Activated gamma-delta T cell treated with anti-CD3 and anti-CD28 coated beads, Interleukin-2, amount 50 U/mL, for 16 hours (primary cell): ENCODE measurements at places on chromosomes 5 and 9.

GRCh38 chr5:123610209-123610608 is 98.2 kb downstream of the CSNK1G3 start:
- no peak for DNase-seq

GRCh38 chr9:108621991-108622855 is 233.6 kb downstream of the ACTL7B start:
- DNase-seq = no peak

DNA sequence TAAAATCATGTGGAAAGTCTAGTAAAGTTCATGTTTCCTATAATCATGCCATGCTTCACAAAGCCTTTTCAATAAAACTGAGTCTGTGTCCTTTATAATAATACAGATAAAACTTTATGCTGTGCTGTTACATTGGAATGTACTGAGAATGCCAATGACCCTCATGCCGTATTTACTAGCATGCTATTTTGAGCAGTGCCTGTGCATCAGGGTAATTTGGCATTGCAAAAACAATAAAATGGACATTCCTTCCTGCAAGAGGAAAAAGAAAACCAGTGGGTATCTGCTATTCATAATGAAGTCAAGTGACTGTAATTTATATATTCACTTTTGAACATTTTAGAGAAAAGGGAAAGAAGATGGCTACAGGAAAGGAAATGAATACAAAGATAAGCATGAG is 159.0 kb downstream of the PBX3 start:
- no peak for DNase-seq

- no peak for DNase-seq
These were observed 12.7 kb downstream of the CNTFR start for GRCh38 chr9:34576597-34577399.

GRCh38 chr9:117927354-117927753 is 223.2 kb downstream of the TLR4 start:
- DNase-seq = no peak

DNA sequence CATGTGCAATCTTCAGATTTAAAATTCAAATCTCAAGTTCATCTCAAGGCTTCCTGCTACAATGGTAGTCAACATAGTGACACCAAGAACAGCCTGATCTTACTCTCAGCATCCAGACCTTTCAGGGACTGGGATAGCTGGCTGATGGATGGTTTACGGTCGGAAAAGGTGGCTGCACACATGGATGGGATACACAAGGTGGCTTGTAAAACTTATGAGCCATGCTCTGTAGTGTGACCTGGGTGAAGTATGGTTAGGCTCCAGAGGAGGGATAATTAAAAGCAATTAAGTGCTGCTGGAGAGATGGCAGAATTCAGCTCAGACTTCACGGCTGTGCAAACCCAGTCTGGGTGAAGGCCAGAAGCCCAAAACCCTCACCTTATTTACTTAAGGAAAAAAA is 379.5 kb downstream of the NFIB start:
- DNase-seq = no peak

DNA sequence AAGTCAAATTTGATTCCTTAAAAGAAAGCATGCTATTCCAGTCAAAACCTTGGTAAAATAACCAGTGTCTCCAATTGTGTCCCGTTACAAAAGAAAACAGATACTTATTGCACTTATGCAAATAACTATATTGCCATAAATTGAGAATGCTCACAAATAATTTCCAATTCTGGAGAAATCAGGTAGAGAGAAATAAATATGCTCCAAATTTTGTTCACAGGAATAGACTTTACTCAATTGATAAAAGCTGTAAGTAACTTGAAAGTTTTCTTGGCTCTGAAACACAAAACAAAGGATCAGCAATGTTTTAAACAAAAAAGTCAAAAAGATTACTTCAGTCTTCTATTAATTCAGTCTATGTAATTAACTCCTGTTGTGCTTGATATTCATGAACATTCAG is 7.8 kb upstream of the DTWD2 start:
- DNase-seq = no peak

GRCh38 chr5:125140855-125141254 is 394.4 kb upstream of the ZNF608 start:
- no peak for DNase-seq

DNA sequence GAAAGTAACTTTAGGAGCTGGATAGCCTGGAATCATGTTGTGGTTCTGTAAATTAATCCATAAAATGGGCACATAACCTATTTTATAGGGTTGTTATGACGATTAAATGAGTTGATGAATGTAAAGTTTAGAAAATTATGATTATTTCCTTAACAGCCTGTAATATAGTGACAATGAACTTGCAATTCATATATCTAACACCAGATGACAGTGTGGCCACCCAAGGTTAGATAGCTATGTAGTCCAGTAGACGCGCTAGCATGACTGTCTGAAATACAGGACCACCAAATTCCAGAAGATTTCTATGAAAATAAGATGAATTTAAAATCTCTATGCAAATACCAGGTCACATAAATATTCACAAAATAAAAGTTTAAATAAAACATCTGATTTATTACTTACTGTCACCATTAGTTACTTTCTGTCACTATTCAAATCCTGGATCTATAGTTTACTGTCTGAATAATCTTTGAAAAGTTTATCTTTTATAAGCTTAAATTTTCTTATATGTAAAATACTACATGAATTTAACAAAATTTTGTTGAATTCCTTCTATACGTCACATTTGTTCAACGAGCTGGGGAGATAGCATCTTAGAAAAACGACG is 26.1 kb upstream of the MACIR start:
- no peak for DNase-seq

- DNase-seq = no peak
These were observed 15.7 kb downstream of the CDC14B start for GRCh38 chr9:96604004-96604319.

DNA sequence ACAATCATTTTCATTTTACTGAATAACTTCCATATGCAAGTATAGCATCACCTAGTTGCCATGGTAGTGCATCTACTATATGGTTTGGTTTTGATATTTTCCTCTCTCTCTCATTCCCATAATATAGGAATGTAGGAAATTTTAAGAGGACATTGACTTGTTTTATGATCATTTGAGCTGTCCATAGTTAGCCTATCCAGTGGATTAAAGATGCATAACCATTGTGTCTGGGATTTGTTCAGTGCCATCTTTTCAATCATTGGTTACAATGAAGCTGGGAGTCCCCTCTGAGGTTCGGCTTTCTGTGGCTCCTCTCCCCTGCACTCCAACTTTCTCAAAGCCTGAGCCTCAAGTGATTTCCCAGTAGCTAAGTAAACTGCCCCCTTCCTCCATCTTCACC is 458.5 kb downstream of the RAB3C start:
- DNase-seq = no peak

DNA sequence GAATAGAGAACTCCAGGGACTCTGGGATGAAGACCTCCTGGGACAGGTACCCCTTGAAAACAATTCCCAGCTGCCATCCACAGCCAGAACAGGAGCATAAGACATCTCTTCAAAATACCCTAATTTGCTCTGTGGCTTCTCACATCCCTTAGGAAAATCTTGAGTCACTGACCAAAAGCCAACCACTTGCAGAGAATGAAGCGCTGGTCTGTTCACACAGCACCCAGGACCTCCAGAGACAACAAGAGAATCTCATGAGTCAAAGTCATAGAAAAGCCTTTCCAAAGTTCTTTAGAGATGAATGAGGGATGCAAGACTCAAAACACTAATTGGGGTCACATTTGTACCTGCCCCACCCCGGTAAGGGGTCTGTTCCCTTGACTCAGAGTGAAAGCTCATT is 210.6 kb downstream of the SEMA5A start:
- DNase-seq = no peak

DNA sequence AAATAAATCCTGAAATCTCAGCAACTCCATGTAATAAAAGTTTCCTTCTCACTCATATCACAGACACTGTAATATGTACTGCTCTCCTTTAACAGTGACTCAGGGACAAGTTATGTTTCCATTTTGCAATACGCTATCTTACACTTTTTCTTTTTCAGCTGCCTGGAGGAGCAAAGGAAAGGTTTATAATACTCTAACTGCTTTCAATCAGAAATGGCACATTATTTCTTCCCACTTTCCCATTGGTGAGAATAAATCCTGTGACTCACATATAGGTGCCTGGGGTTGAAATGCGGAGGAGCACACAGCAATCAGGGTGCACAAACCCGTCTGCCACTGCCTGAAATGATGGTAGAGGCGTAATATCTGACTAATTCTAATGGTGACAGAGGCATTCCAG is 186.6 kb downstream of the HINT1 start:
- DNase-seq = no peak
